ENCODE measurements at places on chromosomes 12 and 14. TPM values are rescaled to one million over a fixed set of nuclear protein-coding genes. Genes with fewer than 3 reads are reported as not detected.

GRCh38 chr14:51849097-51849496, 11.3 kb upstream of the GNG2 start:
- H3K4me1 ChIP-seq, result no peaks in the 10 kb centered on the region
- no peak overlapping the region for H3K4me3 ChIP-seq
- H3K27me3 ChIP-seq, result no peaks in the 10 kb centered on the region
- H3K27ac ChIP-seq, result no peak overlapping the region

The KLRC4 gene
- not detected for total RNA-seq

The RASSF9 gene
- not detected for total RNA-seq

The HOXC11 gene
- not detected for total RNA-seq

The GSC gene
- not detected for total RNA-seq

DNA sequence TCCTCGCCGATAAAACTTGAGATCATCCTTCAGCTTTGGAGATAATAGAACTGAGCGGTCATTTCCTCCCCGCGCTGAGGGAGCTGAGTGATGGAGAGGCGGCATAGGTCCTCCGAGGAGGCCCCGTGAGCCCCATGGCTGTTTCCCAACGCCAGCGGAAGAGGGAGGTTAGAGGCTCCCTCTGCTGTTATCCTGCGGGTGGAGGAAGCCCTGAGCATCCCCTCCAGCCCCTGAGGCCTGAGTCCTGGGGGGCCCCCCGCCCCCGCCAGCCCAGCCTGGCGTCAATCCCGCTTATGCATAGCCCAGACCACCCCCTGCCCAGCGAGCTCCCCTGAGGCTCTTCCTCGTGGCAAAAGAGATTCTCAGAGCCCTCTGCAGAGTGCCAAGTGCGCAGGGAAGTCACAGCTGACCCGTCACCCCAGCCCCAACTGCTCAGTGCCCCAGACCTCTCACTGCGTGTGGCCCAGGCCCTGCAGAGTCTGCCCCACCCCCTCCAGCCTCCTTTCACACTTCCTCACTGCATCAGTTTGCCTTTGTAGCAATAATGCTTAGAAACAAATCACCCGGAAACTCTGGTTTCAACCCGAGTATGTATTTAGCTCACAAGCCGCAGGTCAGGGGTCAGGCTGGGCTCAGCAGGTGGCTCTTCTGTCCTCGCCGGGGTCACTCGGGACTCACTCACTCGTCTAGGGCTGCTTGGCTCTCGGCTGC, 44.7 kb upstream of the GALNT9 start:
- H3K4me3 ChIP-seq, result no peak overlapping the region
- no peak overlapping the region for H3K27ac ChIP-seq
- H3K4me1 ChIP-seq, result no peaks in the 10 kb centered on the region
- peaks cover 55% of the 10 kb centered on the region for H3K27me3 ChIP-seq
- DNase-seq, result no peak

DNA sequence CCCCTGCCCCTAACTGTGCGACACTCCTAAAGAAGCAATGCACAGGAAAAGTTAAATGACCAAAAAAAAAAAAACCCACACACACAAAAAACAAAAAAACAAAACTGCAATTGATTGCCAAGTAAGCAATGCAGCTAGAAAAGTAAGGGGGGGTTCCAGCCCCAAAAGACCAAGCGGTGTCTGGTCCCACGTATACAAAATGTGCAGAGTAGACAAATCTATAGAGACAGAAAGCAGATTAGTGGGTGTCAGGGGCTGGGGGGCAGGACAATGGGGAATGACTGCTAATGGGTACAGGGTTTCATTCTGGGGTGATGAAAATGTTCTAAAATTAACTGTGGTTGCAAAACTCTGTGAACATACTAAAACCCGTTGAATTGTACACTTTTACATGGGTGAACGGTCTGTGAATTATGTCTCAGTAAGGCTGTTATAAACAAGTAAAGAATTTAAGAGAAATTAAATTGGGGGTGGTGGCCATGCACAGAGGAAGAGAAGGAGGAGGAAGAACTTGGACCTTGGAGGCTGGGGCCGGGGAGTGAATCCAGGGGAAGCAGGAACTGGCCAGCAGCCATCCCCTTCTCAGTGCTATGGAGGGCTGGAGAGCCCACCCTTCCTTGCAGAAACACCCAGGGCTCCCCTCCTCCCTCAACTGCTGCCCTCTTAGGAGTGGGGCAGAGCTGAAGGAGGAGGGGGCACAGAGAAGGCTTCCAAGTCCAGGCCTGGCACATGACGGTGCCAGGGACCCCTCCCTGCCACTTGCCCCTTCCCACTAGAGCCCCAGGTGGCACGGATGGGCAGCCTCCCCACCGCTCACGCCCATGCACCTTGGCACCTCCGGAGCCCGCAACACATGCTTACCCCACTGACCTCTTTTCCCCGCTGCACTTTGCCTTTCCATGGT, 45.4 kb downstream of the KDM2B start:
- H3K4me1 ChIP-seq, result peaks cover 40% of the 10 kb centered on the region
- DNase-seq, result no peak
- H3K27me3 ChIP-seq, result no peaks in the 10 kb centered on the region
- H3K36me3 ChIP-seq, result peaks cover 18% of the 10 kb centered on the region
- no peak overlapping the region for H3K27ac ChIP-seq

All from K562 (cell line).